LoVo (cell line): ENCODE measurements at places on chromosomes 3 and 15.

GRCh38 chr3:46853441-46854415 lies 9.5 kb downstream of the MYL3 start:
- DNase-seq = no peak

GRCh38 chr15:94791510-94791909 lies 560.1 kb downstream of the MCTP2 start:
- no peak for DNase-seq

- peak; percentile 32 for DNase-seq
Observed at GRCh38 chr3:112979244-112979832, 4.4 kb upstream of the CD200R1 start.

GRCh38 chr3:126025862-126026261 lies 56.9 kb downstream of the ROPN1B start:
- no peak for DNase-seq

- no peak for DNase-seq
Observed at GRCh38 chr3:14801668-14802380, 16.9 kb upstream of the FGD5 start.

DNA sequence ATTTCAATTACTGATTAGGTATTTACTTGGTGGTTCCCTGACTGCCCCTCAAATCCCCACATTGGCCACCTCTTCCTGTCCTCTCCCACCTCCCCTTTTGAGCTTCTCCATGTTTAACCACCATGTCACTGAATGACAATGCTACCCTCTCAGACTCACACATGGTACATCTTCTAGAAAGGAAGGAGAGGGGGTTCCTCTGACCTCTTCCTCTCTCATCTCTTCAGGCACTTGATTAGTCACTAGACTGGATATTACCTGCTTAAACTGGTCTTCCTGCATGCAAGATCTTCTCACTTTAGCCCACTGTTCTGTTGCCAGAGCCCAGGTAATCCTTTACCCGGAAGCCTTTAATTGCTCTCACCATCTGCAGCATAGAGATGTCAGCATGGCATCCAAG lies 64.9 kb downstream of the DIPK2A start:
- no peak for DNase-seq

- peak; percentile 65 for DNase-seq
Observed at GRCh38 chr3:115792206-115792955, 169.1 kb downstream of the GAP43 start.

GRCh38 chr3:144652573-144652972 lies 681.0 kb downstream of the DIPK2A start:
- no peak for DNase-seq

GRCh38 chr15:25327686-25328085 lies 111.1 kb downstream of the UBE3A start:
- DNase-seq = no peak

GRCh38 chr15:101158166-101159095 lies 93.4 kb downstream of the CHSY1 start:
- no peak for DNase-seq

GRCh38 chr3:47283591-47284364 lies 1.0 kb downstream of the KLHL18 start:
- no peak for DNase-seq
